ENCODE measurements at places on chromosomes 11 and 22.

DNA sequence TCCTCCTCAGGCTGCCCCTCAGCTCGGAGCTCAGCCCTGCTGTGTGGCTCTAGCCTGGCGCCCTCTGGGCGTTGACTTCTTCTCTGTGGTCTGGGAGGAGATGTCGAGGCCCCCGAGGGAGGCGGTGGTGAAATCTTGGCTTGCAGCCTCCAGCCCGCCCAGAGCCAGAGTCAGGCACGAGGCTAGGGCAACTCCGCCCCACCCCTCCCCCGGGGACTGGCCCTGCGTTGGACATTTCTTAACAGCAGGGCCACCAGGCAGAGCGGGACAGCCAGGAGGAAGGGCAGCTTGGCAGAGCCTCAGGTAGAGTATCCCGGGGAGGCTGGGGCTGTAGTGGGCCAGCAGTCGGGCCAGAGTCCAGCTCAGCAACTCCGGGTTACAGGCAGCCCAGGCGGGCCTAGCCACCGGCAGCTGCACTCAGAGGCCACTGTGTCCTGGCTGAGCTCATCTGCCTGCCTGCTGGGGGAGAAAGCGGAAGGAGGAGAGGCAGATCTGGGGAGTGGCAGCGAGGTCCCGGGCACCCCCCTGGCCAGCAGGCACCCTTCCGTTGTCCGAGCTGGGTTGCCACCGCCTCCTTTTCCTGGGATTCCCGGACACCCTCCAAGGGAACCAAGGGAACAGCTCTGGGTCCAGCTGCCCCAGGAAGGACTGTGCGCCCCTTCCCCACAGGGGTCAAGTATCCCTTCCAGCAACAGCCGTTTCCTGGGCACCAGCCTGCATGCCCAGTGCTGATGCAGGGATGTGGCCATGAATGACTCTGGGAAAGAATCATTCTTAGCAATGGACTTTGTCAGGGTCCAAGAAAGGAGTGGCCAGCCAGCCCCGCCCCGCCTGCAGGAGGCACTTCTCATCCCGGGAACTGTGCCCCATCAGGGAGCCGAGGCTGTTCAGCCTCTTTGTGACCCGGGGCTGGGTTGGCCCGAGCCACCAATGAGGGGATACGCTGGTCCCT lies at the start of gene ALDH3B1:
TSS of gene ALDH3B1 (plus strand) at position 238 of the 952 bp plus-strand sequence. CDS start 4,971 bp downstream, outside the sequence.
- peak; percentile 92 for DNase-seq

- DNase-seq: no peak
Observed at GRCh38 chr11:11618973-11619435, 2.8 kb downstream of the GALNT18 start.

DNA sequence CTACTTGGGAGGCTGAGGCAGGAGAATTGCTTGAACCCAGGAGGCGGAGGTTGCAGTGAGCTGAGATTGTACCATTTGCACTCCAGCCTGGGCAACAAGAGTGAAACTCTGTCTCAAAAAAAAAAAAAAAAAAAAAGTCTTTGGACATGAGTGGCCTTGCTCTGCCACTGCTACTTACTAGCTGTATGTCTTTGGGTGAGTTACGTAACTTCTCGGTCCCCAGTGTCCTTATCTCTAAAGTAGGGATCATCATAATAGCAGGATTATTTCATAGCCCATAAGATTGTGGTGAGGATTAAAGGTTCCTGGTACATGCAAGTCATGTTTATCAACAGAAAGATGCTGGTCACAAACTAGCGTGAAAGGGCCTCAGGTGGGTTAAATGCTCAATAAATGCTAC lies 53.9 kb upstream of the HEPHL1 start:
- no peak for DNase-seq

- DNase-seq: no peak
Observed at GRCh38 chr11:8252946-8253345, 10.7 kb downstream of the LMO1 start.

DNA sequence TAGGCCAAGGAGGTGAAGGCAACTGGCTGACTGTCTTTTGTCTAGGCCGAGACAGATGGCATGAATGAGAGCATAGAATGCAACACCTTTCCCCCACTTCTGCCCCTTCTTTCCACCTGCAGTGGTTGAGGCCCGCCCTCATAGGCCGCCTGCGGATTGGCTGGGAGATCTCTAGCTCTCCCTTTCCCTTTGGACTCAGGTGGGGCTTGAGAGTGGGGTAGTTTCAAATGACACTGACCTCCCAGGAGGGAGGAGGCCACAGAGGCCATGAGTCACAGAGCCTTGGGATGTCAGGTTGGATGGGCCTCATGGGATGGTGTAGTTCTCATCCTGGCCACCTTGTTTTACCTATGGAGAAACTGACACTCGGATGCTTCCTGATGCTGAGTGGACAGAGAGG lies 9.1 kb downstream of the MICAL2 start:
- DNase-seq: no peak

DNA sequence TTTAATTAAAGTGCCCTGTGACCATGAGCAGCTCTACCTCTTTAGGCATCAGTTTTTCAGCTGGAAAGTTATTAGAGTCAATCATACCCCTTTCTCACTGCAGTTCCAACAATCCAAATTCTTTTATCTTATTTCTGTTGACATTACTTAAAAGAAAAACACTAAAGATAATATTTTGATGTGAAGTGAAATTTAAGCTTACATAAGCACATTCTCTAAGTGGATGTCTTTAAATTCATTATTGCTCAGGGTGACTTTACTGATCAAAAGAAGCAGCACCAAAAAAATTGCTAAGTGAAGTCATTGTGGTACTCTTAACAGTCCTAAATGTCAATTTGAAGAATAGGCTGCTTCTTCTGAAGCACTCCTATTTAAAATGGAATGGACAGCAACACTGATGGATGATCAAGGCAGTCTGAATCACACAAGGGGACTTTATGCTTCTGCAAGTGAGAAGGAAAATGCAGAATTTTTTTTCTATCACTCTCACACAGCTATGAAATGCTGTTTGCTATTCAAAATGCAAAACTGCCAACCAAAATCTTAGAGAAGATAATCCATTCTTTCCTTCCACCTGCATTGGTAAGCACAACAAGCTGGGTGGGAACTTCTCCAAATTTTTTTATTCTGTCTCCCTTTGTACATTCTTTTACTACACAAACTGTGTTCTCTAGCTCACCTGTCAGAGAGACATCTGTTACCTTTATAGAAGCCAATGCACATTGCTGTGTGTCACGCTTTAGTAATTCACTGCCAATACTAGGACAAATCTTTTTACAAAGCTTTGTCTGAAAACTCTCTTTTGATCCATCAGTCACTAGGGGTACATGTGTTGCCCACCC lies 179.9 kb downstream of the GRIA4 start:
- DNase-seq: no peak

DNA sequence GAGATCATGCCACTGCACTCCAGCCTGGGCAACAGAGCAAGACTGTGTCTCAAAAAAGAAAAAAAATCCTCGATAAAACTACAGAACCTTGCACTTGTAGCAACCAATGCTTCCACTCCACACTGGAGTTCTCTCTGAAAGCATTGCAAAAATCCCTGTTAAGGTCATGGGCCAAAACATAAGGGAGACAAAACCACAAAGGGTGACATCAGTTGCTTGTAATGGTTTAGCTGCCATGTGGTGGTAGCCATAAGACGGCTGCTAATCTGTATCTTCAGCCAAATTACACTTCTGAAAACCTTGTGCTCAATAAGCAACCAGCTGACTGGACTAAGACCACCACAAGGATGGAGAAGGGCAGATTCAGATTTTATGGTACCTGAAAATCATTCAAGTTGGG lies 20.6 kb upstream of the TPH1 start:
- no peak for DNase-seq

GRCh38 chr11:96311120-96311568 lies 31.9 kb downstream of the MAML2 start:
- no peak for DNase-seq

GRCh38 chr22:19749876-19750275 lies 10.7 kb upstream of the TBX1 start:
- DNase-seq: no peak

GRCh38 chr11:127943763-127944162 lies 643.6 kb downstream of the ETS1 start:
- no peak for DNase-seq

DNA sequence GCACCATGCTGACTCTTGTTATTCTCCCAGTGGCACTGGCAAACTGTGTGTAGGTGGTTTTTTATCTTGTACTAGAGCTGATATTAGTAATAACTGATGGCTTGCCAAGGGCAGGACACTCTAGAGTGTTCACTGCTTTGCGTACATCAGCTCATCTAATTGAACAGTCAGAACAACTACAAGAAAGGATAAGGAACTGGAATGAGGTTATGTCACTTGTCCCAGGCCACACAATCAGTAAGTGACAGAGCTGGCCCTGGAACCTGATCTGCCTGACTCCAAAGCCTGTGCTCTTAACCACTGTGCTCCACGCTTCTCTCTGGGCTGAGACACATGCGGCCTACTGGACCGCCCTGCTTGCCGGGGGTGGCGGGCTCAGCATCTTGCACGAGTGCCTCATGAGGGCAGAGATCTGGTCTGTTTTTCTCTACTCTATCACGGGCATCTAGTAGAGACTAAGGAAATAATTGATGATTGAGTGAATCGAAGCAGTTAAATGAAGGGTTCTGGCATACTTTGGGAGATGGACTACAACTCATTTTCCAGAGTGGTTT lies 155.9 kb upstream of the SORL1-AS1 start:
- DNase-seq: no peak

DNA sequence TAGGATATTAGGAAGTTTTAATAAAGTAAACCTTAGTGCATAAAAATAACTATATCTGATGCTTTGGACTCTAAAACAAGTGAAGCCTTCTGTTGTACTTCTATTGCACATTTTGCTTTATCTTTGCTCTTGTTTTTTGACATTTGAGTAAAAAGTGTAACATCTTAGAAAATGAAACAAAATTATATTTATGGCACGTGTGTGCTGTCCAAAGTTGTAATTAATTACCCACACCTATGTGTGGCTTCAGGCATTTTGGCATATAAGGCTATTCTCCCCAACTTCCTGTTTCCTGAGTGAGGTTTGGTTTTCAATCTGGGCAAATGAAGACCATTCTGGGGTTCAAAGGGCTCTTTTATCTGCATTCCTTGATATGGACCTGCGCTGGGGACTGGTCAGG lies at the start of gene OOSP1:
TSS of gene OOSP1 (plus strand) at position 301 of the 400 bp plus-strand sequence. CDS start at position 324, 23 bp downstream.
- no peak for DNase-seq

- no peak for DNase-seq
Observed at GRCh38 chr11:65559535-65559934, 1.4 kb upstream of the LTBP3 start.

GRCh38 chr11:66055021-66055420 lies 2.9 kb downstream of the SF3B2 start:
- DNase-seq: no peak

DNA sequence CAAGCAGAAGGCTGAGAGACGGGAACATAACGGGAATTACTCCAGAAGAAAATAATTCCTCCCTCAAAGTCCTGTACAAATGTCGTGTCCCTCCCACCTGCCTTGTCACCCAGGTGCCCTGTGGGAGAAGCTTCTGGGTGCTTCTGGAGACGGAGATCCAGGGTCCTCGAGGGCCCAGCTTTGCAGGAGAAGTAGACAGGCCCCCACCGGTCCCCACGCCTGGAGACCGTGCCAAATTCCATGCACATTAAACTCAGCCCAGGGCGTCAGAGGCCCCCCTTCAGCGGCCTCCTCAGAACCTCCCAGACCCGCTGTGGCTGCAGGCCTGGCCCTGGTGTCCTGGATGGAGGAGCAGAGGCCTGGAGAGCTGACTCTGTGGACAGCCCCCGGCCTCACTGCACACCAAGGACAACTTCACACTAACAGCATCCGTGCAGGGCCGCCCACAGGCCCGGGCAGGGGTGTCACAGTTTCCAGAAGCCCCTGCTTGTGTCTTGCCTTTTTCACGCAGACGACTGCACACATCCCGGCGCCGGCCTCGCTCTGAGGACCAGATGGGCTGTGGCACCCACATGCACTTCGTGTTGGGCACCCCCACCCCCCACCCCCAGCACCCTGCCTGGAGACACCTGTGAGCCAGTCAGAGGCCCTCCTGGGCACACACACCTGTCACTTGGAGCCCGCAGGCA lies 734.3 kb downstream of the BRD1 start:
- no peak for DNase-seq
